ENCODE measurements at places on chromosomes 2 and 18.

- no peak for DNase-seq
These were observed 691 bp downstream of the KYNU start for GRCh38 chr2:142878031-142878678.

- peak; percentile 64 for DNase-seq
These were observed 185.0 kb downstream of the ANAPC1 start for GRCh38 chr2:111698743-111699554.

- peak; percentile 38 for DNase-seq
These were observed 31.1 kb upstream of the SATB2 start for GRCh38 chr2:199488772-199489400.

DNA sequence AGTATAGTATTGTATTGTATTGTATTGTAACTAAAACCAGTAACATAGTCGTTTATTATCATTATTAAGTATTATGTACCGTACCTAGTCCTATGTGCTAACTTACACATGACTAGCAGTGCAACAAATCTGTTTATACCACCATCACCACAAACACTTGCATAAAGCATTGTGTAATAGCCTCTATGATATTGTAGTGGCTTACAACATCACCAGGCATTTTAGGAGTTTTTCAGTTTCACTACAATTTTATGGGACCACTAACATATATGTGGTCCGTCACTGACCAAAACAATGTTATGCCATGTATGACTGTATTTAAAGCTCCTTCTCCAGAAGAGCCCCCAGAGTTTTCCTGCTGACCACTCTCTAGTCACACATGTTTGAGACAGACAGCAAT, 306.2 kb downstream of the SETBP1 start:
- no peak for DNase-seq

DNA sequence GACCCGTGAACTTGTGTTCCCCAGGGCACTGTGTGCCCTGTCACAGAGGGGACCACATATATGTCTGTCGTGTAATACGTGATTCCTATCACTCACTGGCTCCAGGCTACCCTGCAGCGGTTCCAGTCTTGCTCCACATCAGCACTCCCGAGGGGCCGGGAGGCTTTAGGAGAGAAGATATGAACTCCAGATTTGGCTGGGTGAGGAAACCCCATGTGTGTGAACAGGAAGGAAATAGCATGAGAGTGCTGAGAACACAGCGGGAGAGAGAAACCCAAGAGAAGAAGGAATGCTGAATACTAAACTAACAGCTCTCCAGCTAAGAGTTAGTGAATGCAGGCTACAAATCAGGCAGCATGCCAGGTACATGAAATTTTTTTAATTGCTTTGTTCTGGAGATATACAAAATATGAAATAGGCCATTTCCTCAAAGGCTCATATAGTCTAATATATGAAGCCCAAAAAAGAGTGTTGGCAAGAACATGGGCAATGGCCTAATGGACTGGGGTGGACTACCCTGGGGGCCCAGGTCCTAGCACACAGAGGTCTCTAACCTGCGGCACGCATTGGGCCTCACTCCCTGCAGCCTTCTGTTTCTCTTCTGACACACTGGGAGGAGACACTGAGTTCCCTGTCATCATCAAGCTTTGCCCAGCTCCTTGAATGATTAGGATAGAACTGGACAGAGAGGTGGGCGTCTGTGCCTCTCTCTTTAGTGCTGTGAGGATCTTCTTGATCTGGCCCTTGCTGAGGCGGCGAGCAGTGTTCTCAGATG, 372.8 kb upstream of the RAB6C start:
- DNase-seq, result no peak

DNA sequence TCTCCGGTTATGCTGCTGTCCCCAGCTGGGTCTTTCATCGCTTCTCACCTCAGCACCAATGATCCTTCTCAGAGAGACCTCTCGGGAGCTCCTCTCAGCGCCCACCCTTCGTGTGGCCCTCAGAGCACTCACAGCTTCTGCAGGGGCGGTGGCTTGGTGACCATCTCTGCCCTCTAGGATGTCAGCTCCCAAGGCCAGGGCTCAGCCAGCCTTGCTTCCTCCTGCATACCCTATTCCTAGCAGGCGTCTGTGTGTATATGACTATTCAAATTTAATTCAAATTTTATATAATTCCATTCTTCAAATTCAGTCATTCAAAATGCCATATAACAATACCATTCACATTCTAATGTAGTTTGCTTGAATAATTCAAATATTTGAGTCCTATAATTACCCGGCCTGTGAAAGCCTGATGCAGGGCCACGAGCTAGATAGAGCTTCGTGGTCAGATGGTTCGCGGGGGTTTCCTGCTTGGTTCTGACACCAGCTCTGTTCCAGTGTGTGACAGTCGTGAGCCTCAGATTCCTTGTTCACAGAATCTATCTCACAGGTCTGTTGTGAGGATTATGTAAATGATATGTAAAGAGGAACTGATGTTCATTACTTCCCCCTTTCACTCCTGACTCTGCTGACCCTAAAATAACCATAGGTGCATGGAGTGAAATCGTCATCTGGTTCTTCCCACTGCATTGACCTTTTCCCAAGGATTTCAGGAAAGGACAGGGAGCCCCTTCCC, 94.0 kb upstream of the CNGA3 start:
- DNase-seq, result no peak

DNA sequence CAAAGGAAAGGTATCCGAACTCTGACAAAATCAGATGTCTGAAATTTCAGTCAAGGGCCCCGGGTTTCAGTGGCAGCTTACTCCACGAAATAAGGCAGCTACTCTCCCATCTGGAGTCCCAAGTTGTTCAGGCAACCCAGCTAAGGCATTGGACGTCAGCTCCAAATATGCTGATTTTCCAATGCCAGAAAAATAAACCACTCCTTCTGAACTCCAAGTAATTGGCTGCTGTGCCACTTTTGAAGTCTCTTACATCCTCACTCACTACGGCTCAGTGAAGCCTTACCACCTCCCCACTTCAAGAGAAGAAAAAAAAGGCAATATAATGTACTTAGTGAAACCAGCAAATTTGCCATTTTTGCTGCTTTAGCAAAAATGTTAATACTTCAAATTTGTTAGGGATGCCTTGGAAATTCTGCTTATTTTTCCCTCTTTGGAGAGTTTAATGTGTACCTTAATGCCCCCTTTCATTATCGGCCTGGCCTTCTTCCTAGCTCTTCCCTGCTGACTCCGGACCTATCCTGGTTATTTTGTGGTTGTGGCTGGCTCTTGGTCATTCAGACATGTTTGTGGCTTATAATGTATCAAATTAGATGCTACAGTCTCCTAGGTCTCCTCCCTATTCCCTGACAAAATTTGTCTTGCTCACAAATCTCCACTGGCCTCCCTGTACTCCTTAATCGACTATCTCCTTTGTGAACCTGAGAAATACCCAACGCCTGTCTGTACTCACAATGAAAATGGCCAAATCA, 589.2 kb upstream of the ZEB2 start:
- DNase-seq, result no peak

DNA sequence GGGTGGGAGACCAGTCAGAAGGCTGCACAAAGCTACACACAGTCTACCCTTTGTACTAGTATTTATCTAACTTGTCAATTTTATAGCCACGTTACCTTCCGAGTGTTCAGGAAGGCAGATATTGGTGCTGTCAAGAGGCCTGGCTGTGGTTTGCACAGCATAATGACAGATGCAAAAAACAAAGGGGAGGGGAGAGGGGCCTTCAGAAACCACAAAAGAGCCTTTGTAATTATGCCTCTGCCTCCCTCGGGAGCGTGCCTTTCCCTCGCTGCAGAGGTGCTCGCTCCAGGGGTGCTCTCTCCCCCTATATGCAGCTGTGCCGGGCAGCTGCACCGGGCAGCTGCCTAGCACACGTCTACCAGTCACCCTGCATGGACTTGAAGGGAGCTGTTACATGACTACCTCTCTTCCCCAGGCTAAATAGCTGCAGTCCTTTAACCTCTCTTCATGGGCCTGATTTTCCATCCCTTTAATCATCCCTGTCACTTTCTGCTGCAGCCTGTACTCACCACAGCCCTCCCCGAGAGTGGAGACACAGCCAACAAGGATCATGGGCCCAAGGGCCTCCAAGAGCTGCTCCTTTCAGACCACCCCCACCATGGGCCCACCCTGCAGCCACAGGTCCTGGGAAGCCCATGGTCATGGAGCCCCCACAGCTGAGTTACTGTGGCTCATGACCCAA, 168.4 kb upstream of the PKDCC start:
- no peak for DNase-seq

- peak; percentile 76 for DNase-seq
These were observed 26.0 kb upstream of the IL37 start for GRCh38 chr2:112884869-112885505.

DNA sequence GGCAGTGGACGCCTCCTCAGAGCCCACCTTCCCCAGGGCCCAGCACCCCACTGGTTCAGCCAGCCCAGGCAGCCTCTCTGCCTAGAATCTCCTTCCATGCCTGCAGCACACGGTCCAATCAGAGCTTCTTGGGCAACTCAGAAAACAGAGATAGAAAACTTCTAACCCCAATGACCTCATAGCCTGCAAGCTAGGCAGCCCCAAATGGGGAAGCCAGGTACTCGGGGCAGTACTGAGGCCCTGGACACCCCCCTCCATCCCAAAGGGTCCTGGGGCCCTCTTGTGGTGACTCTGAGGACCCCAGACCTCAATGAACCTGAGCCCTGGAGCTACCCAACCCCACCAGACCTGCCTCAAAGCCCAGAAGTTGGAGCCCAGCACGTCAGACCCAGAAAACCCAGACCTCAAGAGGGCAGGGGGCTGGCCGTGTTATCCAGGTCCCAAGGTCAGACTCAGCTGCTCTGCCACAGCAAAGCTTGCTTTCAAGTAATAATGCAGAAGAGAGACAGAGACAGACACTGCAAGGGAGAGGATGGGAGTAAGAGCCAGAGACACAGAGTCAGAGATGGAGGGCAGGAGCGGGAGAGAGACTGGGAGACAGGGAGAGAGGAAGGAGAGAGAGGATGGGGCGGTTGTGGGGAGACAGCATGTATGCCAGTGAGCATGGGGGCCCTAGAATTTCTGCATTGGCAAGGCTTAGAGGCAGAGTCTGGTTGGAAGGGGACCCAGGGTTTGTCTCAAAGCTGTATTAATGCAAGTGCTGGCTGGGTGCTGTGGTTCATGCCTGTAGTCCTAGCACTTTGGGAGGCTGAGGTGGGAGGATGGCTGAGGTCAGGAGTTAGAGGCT, 28.2 kb downstream of the SERTAD2 start:
- no peak for DNase-seq

DNA sequence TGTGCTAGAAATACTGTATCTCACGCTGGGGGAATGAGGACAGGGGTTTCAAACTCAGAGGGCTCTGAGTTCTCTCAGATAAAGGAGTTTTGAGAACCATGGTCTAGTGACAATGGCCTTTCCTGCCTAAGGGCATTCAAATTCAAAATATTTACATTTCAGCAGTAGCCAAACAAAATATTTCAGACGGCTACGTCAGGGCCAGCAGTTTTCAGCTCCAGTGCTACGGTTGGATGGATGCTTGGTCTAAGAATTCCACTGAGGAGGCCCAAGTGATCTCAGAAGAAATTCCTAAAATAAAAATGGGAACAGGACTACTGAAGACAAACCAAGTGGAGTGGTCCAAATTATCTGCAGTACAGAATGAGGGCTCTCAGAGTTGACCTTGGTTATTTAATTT, 41.1 kb upstream of the SCG2 start:
- no peak for DNase-seq

DNA sequence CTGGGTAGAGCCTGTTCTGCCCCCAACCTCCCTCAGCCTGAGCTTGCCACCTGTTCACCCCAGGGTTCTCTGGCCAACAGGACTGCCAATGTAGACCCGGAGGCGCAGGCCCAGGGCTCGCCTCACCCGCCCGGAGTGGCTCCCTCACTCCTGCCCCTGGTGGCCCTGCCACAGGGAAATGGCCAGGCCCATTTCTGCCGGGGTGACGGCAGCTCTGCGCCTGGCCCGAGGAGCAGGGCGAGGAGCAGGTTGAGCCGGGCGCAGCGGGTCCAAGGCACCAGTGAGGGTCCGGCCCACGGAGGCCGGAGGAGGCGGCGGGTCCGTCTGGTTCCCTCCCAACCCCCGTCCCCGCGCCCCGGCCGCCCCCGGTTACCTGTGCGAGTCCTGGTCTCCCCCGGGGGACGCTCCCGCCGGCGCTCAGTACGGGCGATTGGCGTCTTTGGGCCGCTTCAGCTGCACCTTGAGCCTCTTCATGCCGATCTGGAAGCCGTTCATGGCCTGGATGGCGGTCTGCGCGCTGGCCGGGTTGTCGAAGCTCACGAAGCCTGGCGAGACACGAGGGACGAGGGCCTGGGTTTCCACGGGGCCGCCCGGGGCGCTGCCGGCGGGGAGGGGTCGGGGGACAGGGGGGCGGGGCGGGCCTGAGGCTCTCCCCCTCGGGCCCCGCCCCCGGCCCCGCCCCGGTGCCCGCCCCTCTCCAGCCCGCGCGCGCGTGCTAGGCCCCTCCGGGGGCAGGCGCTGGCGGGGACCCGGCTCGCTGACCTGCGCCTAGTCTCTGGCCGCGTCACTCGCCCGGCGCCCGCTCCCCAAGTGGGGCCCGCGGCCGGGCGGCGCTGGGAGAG, 312.0 kb downstream of the CELF4 start:
- DNase-seq, result no peak

GRCh38 chr2:9967053-9967775, 15.7 kb downstream of the GRHL1 start:
- no peak for DNase-seq

DNA sequence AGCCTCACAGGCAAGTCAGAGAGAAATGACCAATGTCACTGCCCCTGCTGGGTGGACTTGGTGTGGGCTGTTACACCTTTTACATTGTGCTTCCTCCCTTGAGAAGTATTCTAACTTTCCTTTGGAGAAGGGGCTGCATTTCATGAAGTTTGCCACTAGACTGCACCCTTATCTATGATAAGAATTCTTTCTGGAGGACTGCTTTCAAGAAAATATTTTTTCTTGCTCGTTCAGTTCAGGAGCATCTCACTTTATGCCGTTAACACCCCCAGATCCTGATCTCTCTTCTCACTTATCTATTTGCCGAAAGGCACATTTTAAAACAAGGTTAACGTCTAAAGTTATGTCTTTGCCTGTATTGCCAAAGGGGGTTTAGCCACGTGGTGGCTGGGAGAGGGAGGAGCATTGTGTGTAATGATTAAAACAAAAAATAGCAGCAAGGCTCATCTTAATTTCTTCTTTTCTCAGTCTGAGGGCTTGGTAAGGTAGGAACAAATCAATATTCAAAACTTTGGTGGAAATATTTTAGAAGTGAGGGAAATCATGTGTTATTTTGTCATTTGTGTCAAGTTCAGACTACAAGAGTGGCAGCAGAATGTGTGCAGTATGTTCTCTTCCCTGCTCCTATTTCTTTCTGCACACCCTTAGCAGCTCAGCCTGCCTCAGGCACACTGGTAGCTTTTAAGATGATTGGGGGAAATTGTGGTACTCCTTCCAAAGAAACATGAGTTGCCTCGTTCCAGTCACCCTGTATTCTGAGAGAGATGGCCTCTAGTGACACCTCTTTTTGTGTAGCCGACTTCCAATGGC, 1.6 kb upstream of the IGFBP5 start:
- DNase-seq, result no peak

GRCh38 chr2:26493566-26493965, 15.6 kb upstream of the OTOF start:
- peak; percentile 6 for DNase-seq

- DNase-seq, result no peak
These were observed 143.0 kb upstream of the GATA6 start for GRCh38 chr18:22026362-22026761.

GRCh38 chr2:54321047-54321446, 65.0 kb upstream of the TSPYL6 start:
- DNase-seq, result no peak
